ENCODE measurements at places on chromosomes 1 and 21. TPM values are rescaled to one million over a fixed set of nuclear protein-coding genes. Genes with fewer than 3 reads are reported as not detected.

DNA sequence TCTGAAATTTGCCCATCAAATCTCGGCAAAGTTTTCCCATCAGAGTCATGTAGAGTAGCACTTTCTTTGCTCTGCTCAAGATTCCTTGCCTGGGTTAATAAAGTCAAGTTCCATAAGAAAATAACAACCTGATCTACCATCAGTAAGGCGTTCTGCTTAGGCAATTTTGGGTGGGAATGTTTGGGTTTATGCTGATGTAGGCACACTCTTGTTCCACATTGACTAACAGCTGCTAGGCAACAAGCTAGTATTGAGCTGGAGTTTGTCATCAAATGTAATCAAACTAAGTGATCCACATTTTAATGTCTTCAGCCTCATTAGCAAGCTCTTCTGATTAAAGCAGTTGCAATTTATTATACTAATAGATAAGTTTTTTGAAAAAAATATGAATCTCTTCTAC lies 12.1 kb upstream of the HMCN1 start:
- no peak for DNase-seq

DNA sequence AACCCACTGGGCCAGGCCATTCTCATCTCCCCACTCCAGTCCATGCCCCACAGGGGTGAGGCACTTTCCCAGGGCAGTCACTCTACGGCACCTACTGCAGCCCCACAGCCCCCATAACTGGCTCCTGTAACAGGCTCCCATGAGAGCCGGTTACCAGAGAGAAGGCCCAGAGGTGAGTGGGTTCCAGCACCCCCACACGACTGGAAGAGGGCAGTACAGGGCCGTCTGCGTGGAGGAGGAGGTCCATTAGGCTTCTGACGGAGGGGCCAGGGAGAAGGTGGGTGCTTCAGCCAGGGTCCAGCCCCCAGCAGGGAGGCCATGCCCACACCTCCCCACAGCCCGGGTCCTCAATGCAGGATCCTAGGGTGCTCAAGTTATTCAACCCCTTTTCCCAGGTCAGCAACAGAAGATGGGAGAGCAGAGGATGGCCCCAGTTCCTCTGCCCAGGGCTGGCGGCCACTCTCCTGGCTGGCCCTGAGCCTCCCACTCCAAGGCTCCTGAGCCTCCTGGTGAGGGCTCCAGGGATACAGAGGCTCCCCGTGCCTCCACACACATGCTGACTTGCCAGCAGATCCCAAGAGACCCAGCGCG lies 1.6 kb downstream of the ACAP3 start:
- DNase-seq, result no peak

DNA sequence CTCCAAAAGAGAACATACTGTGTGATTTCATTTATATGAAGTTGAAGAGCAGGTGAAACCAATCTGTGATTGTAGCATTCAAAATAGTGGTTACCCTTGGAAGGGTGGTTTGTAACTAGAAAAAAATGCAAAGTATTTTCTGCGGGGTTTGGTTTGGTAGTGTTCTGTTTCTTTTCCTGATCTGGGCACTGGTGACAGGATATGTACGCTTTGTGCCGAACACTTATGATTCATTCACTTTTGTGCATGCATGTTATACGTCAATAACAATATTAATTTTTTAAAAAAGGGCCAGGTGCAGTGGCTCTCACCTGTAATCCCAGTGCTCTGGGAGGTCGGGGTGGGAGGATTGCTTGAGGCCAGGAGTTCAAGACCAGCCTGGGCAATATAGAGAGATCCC lies 63.8 kb downstream of the CD34 start:
- no peak for DNase-seq

DNA sequence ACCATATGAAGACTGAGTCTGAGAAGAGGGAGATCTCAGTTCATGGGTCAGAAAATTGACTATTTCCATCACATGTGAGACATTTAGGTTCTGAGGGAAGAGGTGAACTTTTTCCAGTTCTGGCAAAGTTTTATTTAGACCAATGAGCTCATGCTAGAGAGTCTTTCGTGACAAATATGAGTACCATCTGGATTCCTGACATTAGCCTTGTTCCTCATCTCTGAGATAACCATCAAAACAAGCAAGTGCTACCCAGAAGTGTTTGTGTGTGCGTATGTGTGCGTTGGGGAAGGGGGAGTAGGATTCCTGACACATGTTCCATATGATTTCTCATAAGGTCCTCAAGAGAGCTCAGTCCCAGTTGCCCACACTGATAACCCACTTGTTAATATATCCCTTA lies 120.6 kb downstream of the FASLG start:
- DNase-seq, result no peak

The ACTL8 gene
- not detected for total RNA-seq

The C8A gene
- not detected for total RNA-seq
